ENCODE measurements at places on chromosomes 11 and 22.

DNA sequence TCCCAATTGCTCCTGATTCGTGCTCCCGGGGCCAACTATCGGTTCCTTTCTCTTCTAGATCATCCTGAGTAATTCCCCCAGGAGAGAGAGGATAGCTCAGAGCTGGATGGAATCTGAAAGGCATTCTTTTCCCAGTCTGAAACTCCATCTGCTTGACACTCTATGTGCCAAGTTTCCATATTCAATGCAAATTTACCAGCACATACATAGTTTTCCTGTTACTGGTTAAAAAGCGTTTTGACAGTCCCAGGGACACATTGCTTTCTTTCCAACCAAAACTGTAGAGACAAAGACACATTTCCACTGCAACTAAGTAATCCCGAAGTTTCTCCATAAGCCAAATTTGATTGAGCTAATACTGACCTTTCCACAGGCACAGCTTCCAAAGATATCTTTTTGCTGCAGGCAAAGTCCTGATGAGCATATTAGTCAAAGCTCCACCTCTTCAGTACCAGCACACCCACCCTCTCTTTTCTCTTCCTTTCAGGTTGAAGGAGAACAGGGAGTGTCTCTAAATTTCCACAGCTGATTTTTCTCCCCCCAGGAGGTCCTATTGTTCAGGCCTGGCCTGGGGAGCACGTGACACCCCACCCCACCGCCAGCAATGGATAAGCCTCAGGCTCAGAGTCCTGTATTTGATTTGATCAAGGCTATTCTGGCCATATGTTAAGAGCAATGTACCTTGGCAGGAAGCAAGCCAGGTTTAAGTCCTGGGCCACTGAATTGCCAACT, 9.7 kb upstream of the ANKK1 start:
- DNase-seq = no peak

GRCh38 chr11:8243458-8243857, 20.2 kb downstream of the LMO1 start:
- no peak for DNase-seq

DNA sequence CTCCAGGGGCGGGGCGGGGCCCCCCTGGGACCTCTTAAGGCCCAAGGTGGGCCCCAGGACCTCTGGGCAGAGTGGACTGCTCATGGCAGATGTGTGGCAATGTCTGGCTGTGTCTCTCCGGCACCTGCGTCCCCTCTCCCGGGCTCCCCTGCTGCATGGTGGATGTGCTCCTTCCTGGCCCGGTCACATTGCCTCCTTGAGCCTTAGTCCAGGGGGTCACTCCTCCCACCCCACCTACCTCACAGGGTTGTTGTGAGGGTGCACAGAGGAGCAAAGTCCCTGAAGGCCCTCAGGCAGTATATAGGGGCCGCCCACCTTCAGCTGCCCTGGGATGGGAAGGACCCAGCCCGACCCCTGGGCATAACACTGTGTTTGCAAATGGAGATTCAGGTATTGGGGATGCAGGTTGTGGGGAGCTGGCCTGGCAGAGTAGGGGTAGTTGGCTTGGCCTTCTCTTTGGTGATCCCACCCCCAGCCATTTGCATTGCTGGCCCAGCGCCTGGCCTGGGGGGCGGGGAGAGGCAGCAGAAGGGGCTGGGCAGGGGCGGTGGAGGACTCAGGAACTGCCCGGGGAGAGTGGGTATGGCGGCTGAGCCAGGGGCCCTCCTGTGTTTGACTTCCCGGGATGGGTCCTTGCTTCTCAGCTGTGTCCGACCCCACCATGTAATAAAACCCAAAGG, 11.3 kb downstream of the KCTD17 start:
- no peak for DNase-seq

DNA sequence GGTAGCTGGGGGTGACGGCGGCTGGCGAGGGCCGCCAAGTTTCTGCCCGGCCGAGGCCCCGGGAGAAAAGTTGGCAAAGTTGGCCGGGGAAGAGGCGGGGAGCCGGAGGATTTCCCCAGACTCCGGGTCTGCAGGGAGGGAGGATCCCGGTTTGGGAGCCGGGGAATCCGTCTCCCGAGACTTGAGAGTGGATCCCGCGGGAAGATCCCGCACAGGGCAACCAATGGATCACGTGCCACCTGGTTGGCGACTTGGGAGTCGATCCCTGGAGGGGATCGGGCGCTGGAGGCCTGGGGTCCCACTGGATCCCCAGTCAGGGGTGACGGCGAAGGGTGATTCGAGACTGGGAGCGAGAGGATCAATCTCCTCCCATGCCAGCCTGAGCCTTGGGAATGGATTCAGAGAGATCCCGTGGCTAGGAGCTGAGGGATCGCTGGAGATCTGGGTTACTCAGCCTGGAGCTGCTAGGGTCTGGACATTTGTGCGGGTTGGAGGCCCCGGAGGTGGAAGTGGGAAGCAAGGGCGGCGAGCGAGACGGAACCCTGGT, 394 bp downstream of the KIAA1671 start:
- no peak for DNase-seq

DNA sequence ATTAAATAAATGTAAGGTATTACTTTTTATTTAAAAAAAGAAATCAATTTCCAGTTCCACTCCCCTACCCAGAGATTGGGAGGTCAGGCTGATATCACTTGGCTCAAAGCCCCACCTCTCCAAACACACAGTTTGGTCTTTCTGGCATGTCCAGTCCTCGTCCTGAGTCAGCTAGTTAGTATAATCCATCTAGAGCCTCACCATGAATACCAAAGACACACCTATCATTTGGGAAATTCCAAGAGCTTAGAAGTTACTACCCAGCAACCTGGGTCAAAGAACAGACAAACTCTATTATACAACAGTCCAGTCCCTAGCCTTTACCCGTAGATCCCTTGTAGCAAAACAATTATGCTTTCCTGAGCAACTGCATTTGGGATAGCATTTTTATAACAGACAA, 9.4 kb downstream of the TREH start:
- no peak for DNase-seq

DNA sequence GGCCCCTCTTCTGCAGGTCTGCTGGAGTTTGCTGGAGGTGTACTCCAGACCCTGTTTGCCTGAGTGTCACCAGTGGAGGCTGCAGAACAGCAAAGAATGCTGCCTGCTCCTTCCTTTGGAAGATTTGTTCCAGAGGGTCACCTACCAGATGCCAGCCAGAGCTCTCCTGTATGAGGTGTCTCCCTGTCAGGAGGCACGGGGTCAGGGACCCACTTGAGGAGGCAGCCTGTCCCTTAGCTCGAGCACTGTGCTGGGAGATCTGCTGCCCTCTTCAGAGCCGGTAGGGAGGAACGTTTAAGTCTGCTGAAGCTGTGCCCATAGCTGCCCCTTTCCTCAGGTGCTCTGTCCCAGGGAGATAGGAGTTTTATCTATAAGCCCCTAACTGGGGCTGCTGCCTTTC, 207.9 kb downstream of the FAT3 start:
- DNase-seq = no peak

DNA sequence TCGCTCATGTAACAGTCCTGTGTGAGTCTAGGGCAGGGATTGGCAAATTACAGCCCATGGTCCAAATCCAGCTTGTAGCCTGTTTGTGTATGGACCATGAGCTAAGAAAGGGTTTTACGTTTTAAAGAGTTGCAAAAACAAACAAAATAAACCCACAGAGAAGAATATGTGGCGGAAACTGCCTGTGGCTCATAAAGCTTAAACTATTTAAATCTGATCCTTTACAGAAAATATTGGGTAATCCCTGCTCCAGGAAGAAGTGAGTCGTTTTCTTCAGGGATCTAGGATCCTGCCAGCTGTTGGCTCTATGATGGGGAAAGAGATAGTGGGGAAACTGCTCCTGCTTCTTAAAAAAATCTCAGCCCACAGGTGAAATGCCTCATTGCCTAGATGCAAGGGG, 3.4 kb upstream of the OR6Q1 start:
- DNase-seq = no peak

DNA sequence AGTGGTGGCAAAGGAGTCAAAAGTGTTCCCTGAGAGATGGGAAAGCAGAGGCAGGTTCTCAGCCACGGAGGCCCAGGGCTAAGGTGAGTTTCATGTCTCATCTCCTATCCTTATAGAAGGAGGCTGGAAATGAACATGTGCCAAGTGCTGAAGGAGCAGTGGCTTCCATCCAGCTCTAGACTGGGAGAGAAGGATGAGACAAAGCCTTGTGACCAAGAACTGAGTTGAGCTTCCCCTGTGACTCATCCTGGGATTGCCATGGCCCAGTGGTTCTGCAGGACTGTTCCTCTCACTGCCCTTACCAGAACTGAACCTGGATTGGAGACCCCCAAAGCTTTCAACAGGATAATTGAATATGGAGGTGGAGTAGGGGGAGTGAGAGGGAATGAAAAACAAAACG, 16.7 kb upstream of the OR9Q1 start:
- no peak for DNase-seq

- peak; percentile 77 for DNase-seq
Observed at GRCh38 chr11:118572061-118572980, at the start of gene ARCN1. Gene ARCN1, plus strand, starts transcription at chr11:118572409. Its CDS starts 139 bp downstream, at chr11:118572548.

- no peak for DNase-seq
Observed at GRCh38 chr11:79121351-79121750, 319.5 kb downstream of the TENM4 start.

- DNase-seq = no peak
Observed at GRCh38 chr11:14418801-14419417, 59.9 kb upstream of the RRAS2 start.

GRCh38 chr22:22111267-22111751, 128.7 kb upstream of the TOP3B start:
- no peak for DNase-seq

- no peak for DNase-seq
Observed at GRCh38 chr11:6559369-6559768, 44.0 kb downstream of the RRP8 start.

DNA sequence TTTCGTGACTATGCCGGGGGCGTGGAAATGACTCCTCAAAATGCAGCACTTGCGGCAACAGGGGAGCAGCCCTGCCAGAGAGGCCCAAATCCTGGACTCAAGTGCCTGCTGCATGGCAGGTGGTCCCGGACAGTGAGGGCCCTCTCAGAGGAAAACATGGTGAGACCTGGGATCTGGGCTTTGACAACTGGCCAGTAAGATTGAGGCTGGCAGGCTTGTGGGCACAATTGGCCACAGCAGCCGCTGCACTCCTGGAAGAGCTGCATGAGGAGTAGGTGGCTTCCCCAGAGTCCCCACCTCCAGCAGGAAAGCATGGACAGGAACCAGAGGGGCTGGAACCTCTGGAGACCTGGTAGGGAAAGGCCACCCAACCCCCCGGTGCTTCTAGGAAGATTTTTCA, 13.4 kb downstream of the LINC01488 start:
- DNase-seq = no peak

GRCh38 chr11:131397675-131398074, 27.3 kb downstream of the NTM start:
- DNase-seq = no peak

- DNase-seq = no peak
Observed at GRCh38 chr11:119711476-119711875, 17.5 kb downstream of the NECTIN1 start.

DNA sequence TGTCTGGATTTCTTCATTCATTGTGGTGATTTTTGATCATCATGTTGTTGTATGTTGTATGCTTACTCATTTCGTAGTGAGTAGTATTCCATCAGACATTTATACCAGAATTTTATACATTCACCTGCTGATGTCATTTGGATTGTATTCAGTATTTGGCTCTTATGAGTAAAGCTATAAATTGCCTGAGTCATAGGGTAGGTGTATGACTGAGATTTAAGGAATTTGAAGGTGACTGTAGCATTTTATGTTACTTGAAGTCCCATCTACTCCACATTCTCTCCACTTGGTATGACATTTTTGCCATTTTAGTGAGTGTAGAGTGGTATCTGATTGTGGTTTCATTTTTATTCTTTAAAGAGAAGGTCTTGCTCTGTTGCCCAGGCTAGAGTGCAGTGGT, 548.2 kb downstream of the TBC1D22A start:
- DNase-seq = no peak

- DNase-seq = no peak
Observed at GRCh38 chr22:49687333-49687732, 140.3 kb downstream of the BRD1 start.

DNA sequence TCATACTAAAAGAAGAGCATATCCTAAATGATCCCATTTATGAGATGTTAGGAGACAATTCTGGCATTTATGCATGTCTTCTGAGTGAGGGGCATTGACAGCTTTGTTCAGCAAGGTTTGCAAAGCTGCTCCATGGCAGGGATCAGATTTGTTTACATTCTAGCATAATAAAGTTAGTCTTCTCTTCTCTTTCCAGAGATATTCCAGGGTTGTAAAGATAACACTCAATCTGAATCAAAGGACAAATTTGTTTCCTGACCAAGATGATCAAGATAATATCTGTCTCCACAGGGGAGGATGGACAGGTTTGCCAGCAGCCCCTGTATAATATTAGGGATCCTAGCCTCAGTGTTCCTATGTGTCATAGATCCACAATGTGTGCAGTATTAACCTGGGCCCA, 77.5 kb upstream of the ZC3H12C start:
- no peak for DNase-seq

GRCh38 chr11:62974848-62975522, 9.8 kb downstream of the SLC22A6 start:
- DNase-seq = peak; percentile 16

- DNase-seq = no peak
Observed at GRCh38 chr11:91794146-91794545, 430.5 kb upstream of the FAT3 start.

GRCh38 chr11:28146123-28146751, 38.0 kb downstream of the METTL15 start:
- DNase-seq = no peak

DNA sequence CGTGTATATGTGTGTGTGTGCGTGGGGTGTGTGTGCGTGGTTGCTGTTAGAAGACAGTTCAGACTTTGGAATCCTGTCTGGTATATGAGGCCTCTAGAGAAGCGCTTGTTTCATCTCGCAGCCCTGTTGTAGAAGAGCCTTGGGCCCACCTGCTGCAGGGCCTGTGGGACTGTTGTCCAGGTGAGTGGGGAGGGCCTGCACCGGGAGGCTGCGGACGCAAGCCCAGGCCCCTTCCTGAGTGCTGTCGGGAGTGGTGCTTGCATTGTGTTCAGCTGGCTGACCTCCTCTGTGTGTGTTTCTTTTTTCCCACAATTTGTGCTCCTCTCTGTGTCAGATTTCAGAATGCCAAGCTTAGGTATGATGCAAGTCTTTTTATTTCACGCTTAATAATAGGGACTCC, 128.4 kb downstream of the TBC1D22A start:
- no peak for DNase-seq

GRCh38 chr11:112279901-112280267, 19.2 kb upstream of the PLET1 start:
- peak; percentile 76 for DNase-seq

GRCh38 chr22:33807470-33807869, 112.8 kb downstream of the LARGE1 start:
- no peak for DNase-seq

Measured in CD8-positive, alpha-beta T cell (primary cell).